ENCODE measurements at places on chromosomes 2 and 18.
A peak's percentile ranks its signal among the peaks of the same experiment; 100 is the strongest.

- DNase-seq: peak; percentile 42
Measured at GRCh38 chr2:219643788-219644398, 16.5 kb downstream of the SLC4A3 start.

- no peak for DNase-seq
Measured at GRCh38 chr2:20542269-20542668, 95.4 kb downstream of the RHOB start.

GRCh38 chr2:71736091-71736861 is 282.9 kb downstream of the DYSF start:
- no peak for DNase-seq

- DNase-seq: no peak
Measured at GRCh38 chr2:104577143-104577542, 276.8 kb upstream of the POU3F3 start.

DNA sequence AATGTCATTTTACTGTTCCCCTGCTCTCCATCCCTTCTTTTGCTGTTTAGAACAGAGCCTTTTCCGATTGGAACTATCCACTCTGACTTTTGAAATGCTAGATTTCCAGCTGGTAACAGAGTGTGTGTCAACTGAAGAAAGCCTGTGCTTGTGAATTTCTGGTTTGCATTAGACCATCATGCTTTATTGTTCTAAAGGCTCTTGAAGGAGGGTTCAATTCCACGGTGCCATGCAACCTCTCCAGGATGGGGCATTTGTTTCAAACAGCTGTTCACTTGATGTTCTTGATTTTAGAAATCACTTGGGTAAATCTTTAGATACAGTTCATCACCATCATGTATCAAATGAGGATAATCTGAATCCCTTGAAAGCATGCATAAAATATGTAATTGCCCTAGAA is 156.7 kb downstream of the QPCT start:
- DNase-seq: no peak

DNA sequence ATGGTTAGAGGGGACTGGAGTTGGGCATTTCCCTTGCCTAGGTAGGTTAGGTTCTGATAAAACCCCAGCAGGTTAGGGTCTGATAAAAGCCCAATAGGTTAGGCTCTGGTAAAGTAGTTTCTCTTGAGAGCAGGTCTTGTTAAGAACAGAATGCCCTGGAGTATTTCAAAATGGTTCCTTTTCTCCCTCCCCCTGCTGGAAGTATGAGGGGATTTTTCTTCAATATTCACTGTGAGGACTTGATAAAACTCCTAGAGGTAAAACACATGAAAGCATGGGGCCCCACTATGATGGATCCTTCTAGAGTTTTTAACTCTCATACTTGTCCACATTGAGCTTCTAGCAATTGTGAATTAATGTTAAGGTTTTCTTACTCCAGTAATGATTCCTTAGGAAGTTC is 27.6 kb downstream of the ANKAR start:
- DNase-seq: no peak

DNA sequence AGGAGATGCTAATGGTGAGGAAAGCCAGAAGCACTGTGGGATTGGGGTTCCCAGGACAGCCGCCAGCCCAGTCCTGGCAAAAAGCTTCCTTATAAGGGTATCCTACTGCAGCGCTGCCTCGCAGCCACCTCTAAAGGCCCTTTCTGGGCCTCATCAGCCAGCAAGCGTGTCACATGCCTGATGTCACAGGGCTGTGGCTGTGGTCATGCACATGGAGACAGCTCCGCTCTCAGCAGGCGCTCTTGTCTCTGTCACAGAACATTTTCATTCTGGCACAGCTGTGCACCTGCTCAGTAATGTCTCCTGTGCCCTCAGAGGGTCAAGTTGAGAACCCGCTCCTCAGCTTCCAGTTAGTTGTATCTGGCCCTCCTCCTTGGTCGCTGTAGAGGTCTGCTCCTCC is 17.7 kb upstream of the MAL start:
- DNase-seq: no peak

DNA sequence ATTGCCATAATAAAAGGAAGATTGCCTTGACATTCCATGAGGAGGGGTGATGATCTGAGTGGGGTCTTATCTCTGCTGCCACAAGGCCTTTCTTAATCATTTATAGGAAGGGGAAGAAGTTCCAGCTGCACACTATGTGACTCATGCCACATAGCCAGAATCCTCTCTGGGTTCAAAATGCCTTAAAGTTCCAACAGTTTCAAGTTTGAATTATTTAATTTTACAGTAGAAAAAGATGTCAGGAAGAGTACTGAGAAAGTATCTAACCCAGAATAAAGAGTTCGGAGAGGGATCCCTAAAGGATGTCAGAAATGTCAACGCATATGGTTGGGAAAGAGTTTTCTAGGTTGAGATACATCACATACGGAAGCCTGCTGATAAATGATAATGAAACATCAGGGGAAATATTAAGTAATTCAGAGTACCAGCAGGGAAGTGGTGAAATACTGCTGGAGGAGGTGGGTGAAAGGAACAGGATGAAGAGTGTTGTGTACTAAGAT is 999.9 kb downstream of the TSN start:
- DNase-seq: no peak

- DNase-seq: no peak
Measured at GRCh38 chr2:17733599-17733998, 20.0 kb downstream of the SMC6 start.

DNA sequence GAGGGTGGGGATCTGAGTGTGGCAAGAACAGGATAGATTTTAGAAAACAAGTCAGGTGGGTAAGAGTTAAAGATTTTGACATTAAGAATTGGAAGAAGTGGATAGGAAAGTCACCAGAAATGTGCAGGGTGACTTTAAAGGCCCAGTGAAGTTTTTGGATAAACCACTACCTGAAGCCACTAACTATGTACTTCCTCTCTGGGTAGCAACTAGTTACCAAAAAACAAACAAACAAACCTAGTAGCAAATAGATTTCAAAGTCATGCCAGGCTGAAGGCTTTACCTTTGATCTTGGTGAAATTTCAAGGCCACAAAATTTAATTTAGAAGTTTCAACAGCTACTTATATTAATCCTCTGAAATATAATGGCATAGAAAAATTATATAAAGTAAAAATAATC is 42.5 kb downstream of the PSMA8 start:
- DNase-seq: no peak

DNA sequence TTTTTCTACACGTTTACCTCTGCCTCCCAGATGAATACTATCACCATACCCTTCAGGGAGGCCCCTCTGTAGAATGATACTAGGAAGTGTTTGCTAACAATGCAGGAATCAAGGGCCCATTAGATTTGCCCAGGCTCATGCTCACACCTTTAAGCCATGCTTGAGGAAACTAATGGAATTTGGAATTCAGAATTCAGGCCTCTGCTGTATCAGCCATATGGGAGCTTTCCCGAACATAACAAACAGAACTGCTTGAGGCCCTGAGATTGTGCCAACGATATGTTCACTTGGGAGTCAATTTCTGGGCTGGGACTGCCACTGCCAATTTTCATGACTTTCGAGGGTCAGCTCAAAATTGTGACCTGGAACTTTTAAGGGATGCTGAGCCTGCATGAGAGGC is 282.5 kb downstream of the CLIP4 start:
- DNase-seq: no peak

GRCh38 chr18:1394966-1395365 is 490.3 kb downstream of the ADCYAP1 start:
- DNase-seq: no peak

DNA sequence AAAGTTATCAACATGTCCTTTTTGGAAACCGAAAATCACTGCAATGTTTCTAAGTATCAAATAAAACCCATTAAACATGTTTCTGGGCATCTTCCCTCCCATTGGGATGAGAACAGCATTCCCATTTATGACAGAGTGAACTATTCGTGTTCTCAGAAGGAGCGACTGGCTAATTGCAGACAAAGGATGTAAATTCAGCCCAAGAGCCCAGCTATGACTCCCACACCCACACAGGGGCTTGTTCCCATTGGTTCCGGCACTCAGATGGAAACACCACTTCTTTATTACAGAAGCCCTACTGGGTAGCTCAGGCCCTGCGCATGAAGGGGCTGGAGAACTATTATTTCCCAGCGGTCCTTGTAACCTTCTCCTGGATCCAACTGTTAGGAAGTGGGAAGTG is 16.6 kb upstream of the NPAS2 start:
- no peak for DNase-seq

DNA sequence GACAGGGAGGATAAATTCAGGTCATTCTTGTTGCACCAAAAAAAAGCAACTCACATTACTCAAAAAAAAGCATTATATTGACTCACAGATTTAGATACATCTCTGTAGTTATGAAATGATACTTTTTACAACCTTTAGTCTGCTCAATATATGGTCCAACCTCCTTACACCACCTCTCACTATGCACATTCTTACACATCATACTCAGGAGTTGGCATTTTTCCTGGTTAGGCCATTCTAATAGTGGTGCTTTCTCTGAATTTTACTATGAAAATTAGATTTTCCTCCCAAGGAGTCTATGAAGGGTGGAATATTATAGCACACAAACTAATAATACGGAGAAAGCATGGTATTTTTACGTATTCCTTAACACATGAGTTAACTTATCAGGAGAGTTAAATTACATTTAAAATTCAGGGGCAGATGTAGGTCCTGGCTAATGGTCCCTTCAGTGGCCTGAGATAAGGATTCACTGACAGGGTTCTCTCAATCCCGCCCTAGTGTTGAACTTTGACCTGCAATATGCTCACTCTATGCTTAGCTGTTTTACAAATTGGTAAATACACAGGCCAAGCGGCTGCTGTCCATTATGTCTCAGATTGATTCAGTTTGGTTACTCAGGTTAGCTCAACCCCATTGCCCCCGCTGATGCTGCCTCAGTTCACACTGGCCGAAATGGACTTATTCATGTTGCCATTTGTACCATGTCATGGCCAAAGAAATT is 153.6 kb downstream of the NCKAP5 start:
- peak; percentile 61 for DNase-seq

- peak; percentile 37 for DNase-seq
Measured at GRCh38 chr2:152466980-152467676, 132.2 kb downstream of the FMNL2 start.

DNA sequence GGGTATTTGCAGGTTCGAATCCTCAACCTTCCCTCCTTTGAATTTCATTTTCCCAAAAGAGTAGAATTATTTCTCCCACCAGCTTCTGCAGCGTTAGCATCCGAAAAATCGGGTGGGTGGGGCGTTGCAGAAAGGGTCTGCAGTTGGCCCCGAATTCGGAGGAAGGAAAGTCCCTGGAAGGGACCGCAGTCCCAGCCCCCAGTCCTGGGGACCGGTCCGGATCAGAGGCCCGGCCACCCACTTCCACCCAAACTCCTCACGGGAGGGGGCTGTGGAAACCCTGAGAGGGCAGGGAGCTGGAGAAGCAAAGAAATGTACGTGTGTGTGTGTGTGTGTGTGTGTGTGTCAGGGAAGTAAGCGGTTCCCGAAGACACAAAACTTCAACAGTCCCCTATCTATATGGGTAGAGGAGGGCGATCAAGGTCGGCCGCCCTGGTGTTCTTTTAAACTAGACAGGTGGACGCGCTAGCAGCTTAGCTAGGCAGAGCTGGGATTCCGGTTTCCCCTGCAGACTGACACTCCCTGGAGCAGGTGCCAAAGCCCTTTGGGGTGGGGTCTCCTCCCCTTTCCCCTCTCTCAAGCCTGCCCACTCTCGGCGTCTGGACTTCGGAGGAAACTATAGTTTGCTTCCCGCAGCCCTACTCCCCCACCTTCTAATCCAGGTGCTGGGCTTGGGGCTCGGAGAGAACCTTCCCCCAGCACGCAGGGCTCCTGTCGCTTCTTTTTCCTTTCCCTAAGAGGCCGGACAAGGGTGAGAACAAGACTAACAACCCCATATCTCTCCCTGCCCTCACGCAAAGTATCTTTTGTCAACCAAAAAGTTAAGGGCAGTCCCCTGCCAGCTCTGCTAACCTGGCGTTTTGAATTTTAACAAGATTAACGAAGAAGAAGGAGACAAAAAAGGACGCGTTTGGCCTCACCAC is 4.8 kb upstream of the ONECUT2 start:
- DNase-seq: no peak

- DNase-seq: peak; percentile 58
Measured at GRCh38 chr2:223599640-223600380, 2.4 kb downstream of the SCG2 start.

DNA sequence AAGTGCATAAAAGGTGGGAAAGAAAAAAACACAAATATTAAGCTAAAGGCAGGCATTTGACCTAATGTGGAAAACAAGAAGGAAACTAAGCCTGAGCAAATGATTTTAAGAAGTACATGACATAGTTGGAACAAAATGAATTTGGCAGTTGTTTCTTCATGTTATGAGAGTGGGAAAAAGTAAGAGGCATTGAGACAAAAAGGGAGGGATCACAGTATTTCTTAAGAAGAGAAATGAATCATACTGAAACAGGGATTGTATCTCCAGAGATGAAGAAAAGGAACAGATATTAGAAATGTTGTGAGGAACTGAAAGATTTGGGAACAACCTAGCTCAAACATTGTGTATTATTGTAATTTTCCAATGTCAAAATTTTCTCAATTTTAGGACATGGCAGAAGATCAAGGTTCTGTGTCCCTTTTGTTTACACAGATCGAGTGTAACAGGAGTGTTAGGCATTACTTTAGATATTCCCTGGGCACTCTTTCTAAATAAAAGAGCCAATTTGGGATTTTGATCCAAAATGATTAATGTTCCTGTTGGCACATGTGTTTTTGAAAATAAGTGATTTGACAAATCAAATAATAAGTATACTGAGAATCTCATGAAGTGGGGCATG is 98.6 kb downstream of the CALCRL start:
- DNase-seq: no peak

- DNase-seq: no peak
Measured at GRCh38 chr2:6945087-6945813, 28.0 kb downstream of the RNF144A start.

- no peak for DNase-seq
Measured at GRCh38 chr2:190986221-190986953, 27.6 kb downstream of the STAT1 start.

All from fibroblast of skin of right biceps (primary cell).